Osteoblast (primary cell): ENCODE measurements at places on chromosomes 12 and 14. TPM values are rescaled to one million over a fixed set of nuclear protein-coding genes. Genes with fewer than 3 reads are reported as not detected.

The GTF2H3 gene
- total RNA-seq = 35.9 and 38.7 TPM in 2 replicates

The GIT2 gene
- total RNA-seq = 43.4 and 45.4 TPM in 2 replicates

The FAR2 gene
- 7.7 and 10.5 TPM in 2 replicates for total RNA-seq

The PRB2 gene
- total RNA-seq = not detected in 2 replicates

The DBX2 gene
- total RNA-seq = not detected in 2 replicates

The CTDSP2 gene
- 105 and 116 TPM in 2 replicates for total RNA-seq

The PIK3C2G gene
- total RNA-seq = not detected in 2 replicates

The POTEM gene
- not detected in 2 replicates for total RNA-seq
